ENCODE measurements at places on chromosomes 12 and 14. TPM values are rescaled to one million over a fixed set of nuclear protein-coding genes. Genes with fewer than 3 reads are reported as not detected.

- DNase-seq = no peak
These were observed 30.6 kb upstream of the MYF6 start for GRCh38 chr12:80676856-80677255.

- DNase-seq = no peak
These were observed 2.5 kb upstream of the AICDA start for GRCh38 chr12:8615206-8615605.

GRCh38 chr12:95173392-95174251 lies 43.6 kb downstream of the FGD6 start:
- peak; percentile 91 for DNase-seq

DNA sequence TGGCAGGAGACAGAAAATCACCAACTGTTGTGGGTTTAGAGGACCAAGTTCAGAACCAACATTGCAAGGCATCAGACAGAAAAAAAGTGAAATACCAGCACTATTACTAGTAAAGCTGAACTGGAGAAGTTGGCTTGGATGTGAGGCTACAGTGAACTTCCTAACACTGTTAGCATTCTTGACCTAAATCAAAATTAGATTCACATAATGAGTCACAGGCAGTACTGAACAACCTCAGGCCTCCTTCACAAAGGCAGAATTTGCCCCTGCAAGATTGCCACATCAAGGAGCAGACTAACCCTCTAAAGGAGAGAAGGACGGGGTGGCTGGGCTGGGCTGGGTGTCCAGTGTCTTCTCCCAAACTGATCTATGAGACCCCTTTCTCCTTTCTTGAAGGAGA lies 539.7 kb downstream of the SNAPC1 start:
- peak; percentile 46 for DNase-seq

- DNase-seq = no peak
These were observed 12.7 kb upstream of the CLEC1A start for GRCh38 chr12:10111451-10111850.

- DNase-seq = peak; percentile 8
These were observed 399.6 kb downstream of the KCNH5 start for GRCh38 chr14:62645649-62646048.

DNA sequence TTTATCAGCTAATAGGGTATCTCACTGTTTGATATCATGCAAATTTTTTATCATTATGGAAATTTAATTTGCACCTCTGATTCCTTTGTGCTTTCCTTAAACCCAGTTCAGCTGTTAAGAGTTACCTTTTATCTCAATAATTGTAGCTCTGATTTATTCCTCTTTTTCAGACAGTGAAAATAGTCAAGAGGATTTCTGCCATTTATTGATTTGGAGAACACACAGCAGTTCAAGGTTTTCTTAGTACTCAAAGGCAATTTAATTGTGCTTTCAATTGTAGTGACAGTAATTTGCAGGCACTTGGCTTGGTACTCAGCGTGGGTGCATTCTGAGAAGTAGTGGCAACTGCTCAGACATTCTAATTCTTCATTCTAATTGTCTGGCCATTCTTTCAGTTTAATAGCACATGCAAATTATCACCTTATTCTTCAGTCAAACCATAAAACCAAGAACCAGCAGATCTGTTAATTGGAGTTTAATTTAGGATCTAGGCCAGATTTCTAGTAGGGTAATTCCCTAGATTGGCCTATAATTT lies 709.3 kb downstream of the RPS29 start:
- DNase-seq = no peak

The SERPINA10 gene
- not detected for total RNA-seq

The CLEC9A gene
- total RNA-seq = not detected

The FGD4 gene
- total RNA-seq = 27.7 TPM

The CDK2 gene
- total RNA-seq = 17.5 TPM

The KLHDC1 gene
- total RNA-seq = 0.94 TPM

The GPR162 gene
- not detected for total RNA-seq

The STYK1 gene
- 4.8 TPM for total RNA-seq

All from mammary epithelial cell (primary cell).